GM23248 (cell line): ENCODE measurements at places on chromosomes 11 and 22. TPM values are rescaled to one million over a fixed set of nuclear protein-coding genes. Genes with fewer than 3 reads are reported as not detected.

- peaks cover 18% of the 10 kb centered on the region for H3K27me3 ChIP-seq
- no peak overlapping the region for H3K27ac ChIP-seq
- no peaks in the 10 kb centered on the region for H3K4me1 ChIP-seq
Observed at GRCh38 chr11:133961890-133962289, 5.1 kb upstream of the IGSF9B start.

Gene CRYAB
- total RNA-seq, result 91.0 and 104 TPM in 2 replicates

- no peaks in the 10 kb centered on the region for H3K4me1 ChIP-seq
- no peaks in the 10 kb centered on the region for H3K36me3 ChIP-seq
- no peak for DNase-seq
- H3K27ac ChIP-seq, result no peak overlapping the region
- no peak overlapping the region for H3K4me3 ChIP-seq
Observed at GRCh38 chr11:91231226-91231625, 993.4 kb upstream of the FAT3 start.

- H3K4me1 ChIP-seq, result no peaks in the 10 kb centered on the region
- no peak for DNase-seq
- no peak overlapping the region for H3K4me3 ChIP-seq
- no peak overlapping the region for H3K27ac ChIP-seq
- 0 out of 2 replicates have a peak, but pooled peaks cover 3% of the 10 kb centered on the region for H3K36me3 ChIP-seq
- H3K27me3 ChIP-seq, result no peaks in the 10 kb centered on the region
Observed at GRCh38 chr11:77966338-77966737, 28.1 kb downstream of the INTS4 start.

DNA sequence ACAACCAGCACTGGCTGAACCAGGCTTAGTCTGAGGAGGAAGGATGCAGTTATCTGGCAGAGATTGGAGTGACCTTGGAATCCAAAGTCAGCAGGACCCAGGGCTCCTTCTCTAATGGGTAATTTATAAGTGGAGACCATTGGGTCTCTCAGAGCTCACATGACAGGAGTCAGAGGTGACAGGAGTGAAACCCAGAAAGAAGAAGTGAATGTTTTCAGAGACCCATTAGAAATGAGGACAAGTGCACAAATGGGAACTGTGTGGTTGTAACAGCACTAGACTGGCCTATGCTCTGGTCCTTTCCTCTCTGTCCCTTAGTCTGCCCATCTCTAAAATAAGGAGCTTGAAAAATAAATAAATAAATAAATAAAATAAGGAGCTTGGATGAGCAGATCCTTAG, 107.4 kb downstream of the SERGEF start:
- H3K4me3 ChIP-seq, result no peak overlapping the region
- no peaks in the 10 kb centered on the region for H3K36me3 ChIP-seq
- H3K27me3 ChIP-seq, result no peaks in the 10 kb centered on the region
- no peak overlapping the region for H3K27ac ChIP-seq
- H3K4me1 ChIP-seq, result no peaks in the 10 kb centered on the region

Gene SLC25A17
- total RNA-seq, result 19.6 and 28.1 TPM in 2 replicates

DNA sequence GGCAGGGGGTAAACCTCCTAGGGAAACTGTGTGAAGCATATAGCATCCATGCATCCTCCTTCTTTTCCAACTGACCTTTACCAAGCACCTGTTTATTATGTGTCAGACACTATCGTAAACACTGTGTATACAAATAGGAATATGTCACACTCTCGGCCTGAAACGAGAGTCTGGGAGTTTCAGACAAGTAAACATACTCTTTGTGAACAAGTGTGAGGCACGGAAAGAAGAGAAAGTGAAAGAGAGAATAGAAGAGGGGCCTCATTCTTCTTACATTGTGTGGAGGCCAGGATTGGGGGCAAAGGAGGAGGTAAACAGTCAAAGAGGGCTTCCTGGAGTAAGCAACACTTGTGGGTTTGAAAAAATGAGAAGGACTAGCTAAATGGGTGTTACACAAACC, 16.4 kb downstream of the CSNK2A3 start:
- H3K4me3 ChIP-seq, result no peak overlapping the region
- H3K4me1 ChIP-seq, result no peaks in the 10 kb centered on the region
- no peak for DNase-seq
- H3K27me3 ChIP-seq, result no peaks in the 10 kb centered on the region

GRCh38 chr11:35112846-35113105, 26.2 kb upstream of the CD44 start:
- H3K27ac ChIP-seq, result no peak overlapping the region
- H3K4me1 ChIP-seq, result peaks cover 21% of the 10 kb centered on the region
- H3K4me3 ChIP-seq, result no peak overlapping the region
- no peaks in the 10 kb centered on the region for H3K27me3 ChIP-seq

DNA sequence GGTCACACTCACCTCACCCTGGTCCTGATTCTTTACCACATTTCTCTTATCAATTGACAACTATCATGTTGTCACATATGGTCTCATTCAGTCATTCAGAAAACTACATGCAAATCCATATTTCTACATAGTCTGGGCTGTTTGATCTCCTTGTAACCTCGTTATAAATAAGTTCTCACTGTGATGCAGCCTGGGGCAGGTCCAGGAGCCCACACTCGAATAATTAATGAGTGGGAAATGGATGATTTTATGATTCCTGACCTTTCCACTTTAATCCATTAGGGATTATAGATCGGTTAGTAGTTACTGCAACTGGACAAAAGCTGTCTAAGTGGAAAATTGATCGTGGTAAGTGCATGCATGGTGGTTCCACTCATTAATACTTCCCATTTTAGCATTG, 636.3 kb upstream of the TENM4 start:
- no peak overlapping the region for H3K27ac ChIP-seq
- DNase-seq, result no peak
- no peaks in the 10 kb centered on the region for H3K27me3 ChIP-seq
- no peak overlapping the region for H3K4me3 ChIP-seq

DNA sequence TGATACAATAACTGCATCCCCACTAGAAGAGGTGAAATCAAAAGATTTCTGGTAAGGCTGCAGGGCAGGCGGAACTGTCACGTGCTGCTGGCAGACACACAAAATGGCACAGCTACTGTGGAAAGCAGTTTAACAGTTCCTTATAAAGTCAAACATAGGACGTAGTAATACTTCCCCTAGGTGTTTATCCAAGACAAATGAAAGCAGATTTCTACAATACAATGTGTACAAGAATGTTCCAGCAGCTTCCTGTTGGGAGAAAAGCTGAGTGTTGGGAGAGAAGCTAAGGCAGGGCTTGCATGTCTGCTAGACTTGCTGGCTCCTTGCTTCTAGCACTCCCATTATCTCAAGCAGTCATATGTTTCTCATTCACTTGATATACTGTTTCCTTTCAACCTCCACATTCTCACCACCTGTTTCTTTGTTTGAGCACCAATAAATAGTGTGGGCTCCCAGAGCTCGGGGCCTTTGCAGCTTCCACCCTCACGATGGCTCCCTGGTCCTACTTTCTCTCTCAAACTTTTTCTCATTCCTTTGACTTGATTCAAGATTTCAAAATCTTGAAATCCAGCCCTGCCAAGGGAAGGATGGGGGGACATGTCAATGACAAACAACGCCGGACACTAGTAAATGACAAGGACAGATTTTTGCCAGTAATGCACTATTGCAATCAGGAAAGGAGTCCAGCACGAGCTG, 21.2 kb upstream of the IL17RA start:
- no peak overlapping the region for H3K4me3 ChIP-seq
- 0 out of 2 replicates have a peak, but pooled peaks cover 5% of the 10 kb centered on the region for H3K4me1 ChIP-seq
- no peaks in the 10 kb centered on the region for H3K27me3 ChIP-seq
- DNase-seq, result no peak
- H3K36me3 ChIP-seq, result no peaks in the 10 kb centered on the region
- no peak overlapping the region for H3K27ac ChIP-seq

Gene HDHD5
- total RNA-seq, result 53.2 and 53.7 TPM in 2 replicates

DNA sequence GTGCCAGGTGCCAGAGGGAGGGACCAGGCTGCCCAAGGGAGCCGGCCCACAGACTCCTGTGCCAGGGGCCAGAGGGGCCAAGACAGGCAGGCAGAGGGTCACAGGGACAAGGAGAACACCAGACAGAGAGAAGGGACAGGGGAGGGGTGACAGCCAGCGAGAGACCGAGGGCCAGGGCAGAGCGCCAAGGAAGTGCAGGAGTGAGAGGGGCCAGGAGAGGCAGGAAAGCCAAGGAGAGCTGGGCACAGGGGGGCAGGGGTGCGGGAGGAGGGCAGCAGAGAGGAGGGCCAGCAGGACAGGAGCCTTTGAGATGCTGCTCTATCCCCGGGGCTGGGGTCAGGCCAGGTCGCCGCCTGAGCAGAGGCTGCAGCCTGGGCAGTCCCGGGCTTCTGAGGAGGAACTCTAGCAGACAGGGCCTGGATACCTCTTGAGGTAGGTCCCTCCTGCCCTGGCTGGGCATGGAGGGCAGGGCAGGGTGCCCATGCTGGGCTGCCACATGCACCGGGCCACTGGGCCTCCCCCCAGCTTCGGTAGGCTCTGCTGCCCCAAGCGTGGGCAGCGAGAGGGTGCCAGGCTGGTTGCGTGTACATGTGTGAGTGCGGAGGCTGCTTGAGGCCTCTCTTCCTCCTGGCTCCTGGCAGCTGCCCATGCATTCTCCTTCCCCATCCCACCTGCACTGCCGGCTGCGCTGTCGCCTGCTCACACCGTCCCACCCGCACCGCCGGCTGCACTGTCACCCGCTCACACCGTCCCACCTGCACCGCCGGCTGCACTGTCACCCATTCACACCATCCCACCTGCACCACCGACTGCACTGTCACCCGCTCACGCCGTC, 12.2 kb downstream of the LSP1 start:
- peaks cover 23% of the 10 kb centered on the region for H3K27me3 ChIP-seq
- H3K36me3 ChIP-seq, result no peaks in the 10 kb centered on the region
- DNase-seq, result no peak
- peaks cover 15% of the 10 kb centered on the region for H3K4me1 ChIP-seq
- no peak overlapping the region for H3K4me3 ChIP-seq

DNA sequence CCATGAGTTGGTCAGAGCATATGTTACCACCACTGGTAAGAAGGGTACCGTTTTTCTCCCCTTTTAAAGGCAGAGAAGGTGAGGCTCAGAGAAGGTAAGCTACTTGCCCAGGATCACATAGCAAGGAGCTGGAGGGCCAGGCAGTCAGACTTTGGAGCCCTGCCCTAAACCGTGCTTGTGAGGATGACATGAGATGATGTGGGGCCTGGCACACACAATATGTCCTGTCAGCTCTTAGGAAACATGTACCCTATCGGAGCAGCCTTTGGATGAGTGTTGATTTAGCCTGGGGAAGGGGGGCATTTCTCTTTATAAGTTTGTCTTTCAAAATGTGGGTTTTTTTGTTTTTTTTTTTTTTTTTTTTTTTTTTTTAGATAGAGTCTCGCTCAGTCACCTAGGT, 100.5 kb upstream of the CRYBB3 start:
- no peak for DNase-seq
- no peak overlapping the region for H3K4me3 ChIP-seq
- H3K27ac ChIP-seq, result no peak overlapping the region

- H3K36me3 ChIP-seq, result no peaks in the 10 kb centered on the region
- no peak for DNase-seq
- no peaks in the 10 kb centered on the region for H3K4me1 ChIP-seq
- H3K27me3 ChIP-seq, result peaks cover 14% of the 10 kb centered on the region
- no peak overlapping the region for H3K27ac ChIP-seq
- H3K4me3 ChIP-seq, result no peak overlapping the region
Observed at GRCh38 chr11:116701876-116702275, 70.9 kb downstream of the BUD13 start.

Gene RBMXL2
- total RNA-seq, result not detected in 2 replicates

Gene SRPRA
- total RNA-seq, result 142 and 151 TPM in 2 replicates

DNA sequence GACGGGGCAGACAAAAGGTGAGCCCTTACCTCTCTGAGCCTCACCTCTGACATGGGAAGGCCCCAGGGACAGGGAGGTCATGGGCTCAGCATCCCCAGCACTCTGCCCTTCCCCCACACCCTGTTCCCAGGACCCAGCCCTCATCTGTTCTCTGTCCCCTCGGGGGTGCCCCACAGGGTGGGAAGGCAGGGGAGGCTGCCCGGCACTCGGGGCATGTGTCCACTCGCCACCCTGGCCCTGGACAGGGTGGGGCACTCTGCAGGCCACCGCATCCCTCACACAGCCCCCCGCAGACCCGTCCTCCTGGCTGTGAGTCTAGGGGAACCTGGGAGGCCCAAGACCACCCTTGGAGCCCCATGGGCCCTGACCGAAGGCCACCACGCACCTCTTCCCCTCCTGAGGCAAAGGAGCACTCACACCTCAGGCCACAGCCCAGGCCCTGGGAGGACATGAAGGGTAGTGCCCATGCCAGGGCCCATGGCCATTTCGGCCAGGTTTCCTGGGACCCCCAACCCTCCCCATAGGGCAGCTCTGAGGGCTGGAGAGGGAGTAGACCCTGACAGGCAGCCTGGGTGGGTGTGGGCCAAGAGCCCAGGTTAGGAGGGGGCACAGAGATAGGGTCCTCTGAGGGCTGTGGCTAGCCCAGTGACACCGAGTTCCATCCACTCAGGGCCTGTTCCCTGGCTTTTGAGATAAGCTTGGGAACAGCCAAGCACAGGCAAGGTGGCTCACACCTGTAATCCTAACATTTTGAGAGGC, 193.1 kb downstream of the IGLL1 start:
- H3K4me1 ChIP-seq, result no peaks in the 10 kb centered on the region
- no peak for DNase-seq
- H3K27me3 ChIP-seq, result no peaks in the 10 kb centered on the region
- no peak overlapping the region for H3K4me3 ChIP-seq
- no peak overlapping the region for H3K27ac ChIP-seq

Gene CLTCL1
- total RNA-seq, result 10.2 and 20.0 TPM in 2 replicates

Gene HTR3B
- not detected in 2 replicates for total RNA-seq

DNA sequence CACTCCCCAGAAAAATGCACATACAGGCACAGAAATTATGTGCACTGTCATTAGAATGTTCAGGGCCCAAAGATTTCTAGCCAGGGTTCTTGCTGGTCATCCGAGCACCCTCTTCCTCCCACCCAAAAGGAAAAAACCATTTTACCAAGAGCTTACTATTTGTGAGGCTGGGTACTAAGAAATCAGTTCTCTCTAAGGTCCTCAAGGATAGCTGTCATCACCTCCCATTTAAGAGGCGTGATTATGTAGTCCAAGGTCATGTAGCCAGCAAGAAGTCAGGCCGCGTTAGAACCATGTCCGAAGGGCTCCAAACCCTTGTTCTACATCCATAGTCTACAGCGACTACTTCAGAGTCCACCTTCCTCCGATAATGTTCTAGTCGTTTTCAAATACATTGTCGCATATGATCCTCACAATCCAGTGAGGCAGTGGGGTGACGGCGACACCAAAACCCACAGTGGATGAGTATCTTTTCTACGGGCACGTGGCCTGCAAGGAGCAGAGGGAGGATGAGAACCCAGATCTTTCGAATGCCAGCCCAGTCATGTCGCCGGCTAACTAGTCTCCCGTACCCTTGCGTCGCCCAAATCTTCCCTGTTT, 634 bp downstream of the TIMM8B start:
- no peaks in the 10 kb centered on the region for H3K27me3 ChIP-seq
- peaks cover 28% of the 10 kb centered on the region for H3K4me1 ChIP-seq
- peaks cover 62% of the 10 kb centered on the region for H3K36me3 ChIP-seq
- peak overlapping the region; percentile 45 for H3K27ac ChIP-seq
- DNase-seq, result peak; percentile 69

- peaks cover 19% of the 10 kb centered on the region for H3K4me1 ChIP-seq
- H3K27ac ChIP-seq, result peak overlapping the region; percentile 51
- no peak overlapping the region for H3K4me3 ChIP-seq
- no peaks in the 10 kb centered on the region for H3K27me3 ChIP-seq
Observed at GRCh38 chr11:35235936-35236666, 97.1 kb downstream of the CD44 start.

- no peaks in the 10 kb centered on the region for H3K4me1 ChIP-seq
- no peak for DNase-seq
- no peaks in the 10 kb centered on the region for H3K36me3 ChIP-seq
- H3K27me3 ChIP-seq, result peaks cover 2% of the 10 kb centered on the region
Observed at GRCh38 chr22:50553310-50553709, 7.6 kb downstream of the KLHDC7B start.
